ENCODE measurements at places on chromosomes 3 and 15. TPM values are rescaled to one million over a fixed set of nuclear protein-coding genes. Genes with fewer than 3 reads are reported as not detected.
A peak's percentile ranks its signal among the peaks of the same experiment; 100 is the strongest.

The TRH gene
- polyA plus RNA-seq, result not detected

The DISP2 gene
- not detected for polyA plus RNA-seq

DNA sequence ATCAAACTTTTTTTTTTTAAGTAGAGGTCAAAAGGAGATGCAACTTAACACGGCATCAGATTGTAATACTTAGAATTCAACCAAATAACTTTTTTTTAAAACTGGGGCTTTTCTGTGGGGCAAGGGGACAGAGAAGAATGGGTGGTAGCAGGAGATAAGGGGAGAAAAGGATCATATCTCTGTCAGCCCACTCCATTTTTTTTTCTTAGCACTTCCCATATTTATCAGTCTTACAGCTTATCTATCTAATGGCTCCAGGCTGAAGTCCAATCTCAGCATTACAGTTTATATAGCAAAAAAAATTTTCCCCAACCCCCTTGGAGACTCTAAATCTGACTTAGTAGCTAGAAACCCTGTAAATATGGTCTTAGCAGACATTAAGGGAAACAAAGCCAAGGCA, 69.3 kb downstream of the PIK3R4 start:
- H3K4me3 ChIP-seq, result no peak overlapping the region
- no peaks in the 10 kb centered on the region for H3K27me3 ChIP-seq
- no peaks in the 10 kb centered on the region for H3K4me1 ChIP-seq
- no peak for DNase-seq
- no peak overlapping the region for H3K27ac ChIP-seq

The SAMMSON gene
- not detected for polyA plus RNA-seq

The GOLGA8M gene
- not detected for polyA plus RNA-seq

The NRG4 gene
- polyA plus RNA-seq, result 1.5 TPM

DNA sequence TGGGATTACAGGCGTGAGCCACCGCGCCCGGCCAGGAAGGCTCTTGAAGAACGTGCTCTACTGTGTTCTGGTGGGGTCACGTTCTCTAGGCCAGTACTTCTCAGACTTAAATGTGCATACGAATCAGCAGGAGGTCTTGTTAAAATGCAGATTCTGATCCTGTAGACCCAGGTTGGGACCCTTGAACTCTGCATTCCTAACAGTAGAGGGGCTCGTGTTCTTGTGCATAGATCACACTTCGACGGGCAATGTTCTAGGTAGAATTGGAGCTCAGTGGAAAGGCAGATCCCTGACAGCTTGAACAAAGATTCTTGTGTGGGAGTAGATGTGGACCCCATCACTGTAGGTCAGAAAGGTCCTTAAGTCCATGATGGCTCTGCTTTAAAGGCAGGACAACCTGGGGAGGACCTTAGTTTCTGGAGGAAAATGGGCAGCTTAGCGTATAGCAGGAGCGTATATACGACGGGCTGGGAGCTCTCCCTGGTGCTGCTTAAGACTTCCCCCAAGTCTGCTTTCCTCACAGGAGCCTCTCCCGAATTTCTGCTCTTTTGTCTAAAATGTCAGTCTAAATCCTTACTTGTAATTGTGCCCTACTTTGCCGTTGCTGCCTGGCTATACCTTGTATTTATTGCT, 16.9 kb upstream of the FAM81A start:
- no peaks in the 10 kb centered on the region for H3K27me3 ChIP-seq
- no peak overlapping the region for H3K27ac ChIP-seq
- H3K36me3 ChIP-seq, result no peaks in the 10 kb centered on the region
- H3K4me3 ChIP-seq, result no peak overlapping the region
- no peak for DNase-seq
- peaks cover 10% of the 10 kb centered on the region for H3K4me1 ChIP-seq

The MRAS gene
- not detected for polyA plus RNA-seq

- H3K27me3 ChIP-seq, result no peaks in the 10 kb centered on the region
- no peak overlapping the region for H3K27ac ChIP-seq
- H3K36me3 ChIP-seq, result no peaks in the 10 kb centered on the region
- peak overlapping the region; percentile 71 for H3K4me3 ChIP-seq
Observed at GRCh38 chr3:126984391-126985131, 1.6 kb downstream of the PLXNA1 start.

DNA sequence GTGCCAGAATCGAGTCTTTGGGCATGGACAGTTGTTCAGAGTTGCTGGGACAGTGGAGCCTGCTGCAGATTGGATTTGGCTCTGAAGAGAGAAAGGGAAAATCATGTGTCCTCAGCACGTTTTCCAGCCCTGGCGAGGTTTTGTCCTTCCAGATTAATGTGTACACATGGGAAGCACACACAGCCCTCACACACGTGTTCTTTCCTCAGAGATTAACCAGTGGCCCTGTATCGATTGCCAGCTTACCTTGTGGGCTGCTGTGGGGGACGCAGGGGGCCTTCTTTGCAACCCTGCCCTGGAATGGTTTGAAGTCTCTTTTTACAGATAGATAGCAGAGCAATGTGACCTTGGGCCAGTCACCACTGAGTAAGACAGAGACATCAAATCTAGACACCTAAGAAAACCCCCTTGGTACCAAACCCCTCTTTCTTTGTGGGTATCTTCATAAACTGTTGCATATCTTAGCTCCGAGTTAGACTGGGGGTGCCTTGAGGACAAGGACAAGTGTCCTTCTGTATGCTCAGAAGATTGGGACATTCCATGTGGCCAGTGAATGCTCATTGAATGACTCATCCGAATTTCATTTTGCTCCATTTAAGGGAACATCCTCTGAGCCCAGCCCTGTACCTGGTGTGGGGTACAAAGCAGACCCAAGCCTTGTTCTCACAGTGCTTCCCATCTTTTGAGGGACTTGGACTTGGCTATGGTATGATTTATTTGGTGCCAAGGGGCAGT, 48.0 kb downstream of the SMAD6 start:
- no peaks in the 10 kb centered on the region for H3K4me1 ChIP-seq
- no peak overlapping the region for H3K4me3 ChIP-seq
- DNase-seq, result no peak
- H3K27me3 ChIP-seq, result no peaks in the 10 kb centered on the region
- no peak overlapping the region for H3K27ac ChIP-seq

DNA sequence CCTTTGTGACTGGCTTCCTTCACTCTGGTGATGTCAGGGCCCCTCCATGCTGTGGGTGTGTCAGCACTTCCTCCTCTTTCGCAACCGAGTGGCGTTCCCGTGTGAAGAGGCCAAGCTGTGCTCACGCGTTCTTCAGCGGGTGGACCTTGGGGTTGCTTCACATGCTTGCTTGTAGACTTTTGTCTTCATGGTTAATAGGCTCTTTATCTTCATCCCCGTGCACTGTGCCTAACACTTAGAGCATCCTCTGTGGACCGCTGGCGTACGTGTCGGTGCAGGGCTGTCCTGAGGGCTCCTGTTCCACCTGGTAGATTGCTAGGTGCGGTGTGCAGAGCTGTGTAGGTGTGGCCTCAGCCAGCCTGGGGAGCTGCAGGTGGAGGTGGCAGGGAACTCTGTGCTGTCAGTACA, 182.3 kb downstream of the OR4M2 start:
- DNase-seq, result no peak
- no peaks in the 10 kb centered on the region for H3K36me3 ChIP-seq
- no peaks in the 10 kb centered on the region for H3K4me1 ChIP-seq
- no peaks in the 10 kb centered on the region for H3K27me3 ChIP-seq
- no peak overlapping the region for H3K27ac ChIP-seq

- DNase-seq, result no peak
- H3K27ac ChIP-seq, result peak overlapping the region; percentile 93
- no peaks in the 10 kb centered on the region for H3K36me3 ChIP-seq
- peaks cover 47% of the 10 kb centered on the region for H3K4me1 ChIP-seq
Observed at GRCh38 chr3:72161881-72162595, 377.1 kb upstream of the PROK2 start.

- H3K27ac ChIP-seq, result no peak overlapping the region
- no peak for DNase-seq
- no peaks in the 10 kb centered on the region for H3K36me3 ChIP-seq
- no peaks in the 10 kb centered on the region for H3K4me1 ChIP-seq
Observed at GRCh38 chr15:63405683-63406390, 24.2 kb upstream of the CA12 start.

The CHCHD4 gene
- polyA plus RNA-seq, result 36.4 TPM

- peaks cover 24% of the 10 kb centered on the region for H3K4me1 ChIP-seq
- H3K4me3 ChIP-seq, result peak overlapping the region; percentile 79
- H3K27me3 ChIP-seq, result peaks cover 2% of the 10 kb centered on the region
- DNase-seq, result no peak
- no peak overlapping the region for H3K27ac ChIP-seq
Observed at GRCh38 chr3:186109897-186110803, 1.3 kb upstream of the ETV5 start.

DNA sequence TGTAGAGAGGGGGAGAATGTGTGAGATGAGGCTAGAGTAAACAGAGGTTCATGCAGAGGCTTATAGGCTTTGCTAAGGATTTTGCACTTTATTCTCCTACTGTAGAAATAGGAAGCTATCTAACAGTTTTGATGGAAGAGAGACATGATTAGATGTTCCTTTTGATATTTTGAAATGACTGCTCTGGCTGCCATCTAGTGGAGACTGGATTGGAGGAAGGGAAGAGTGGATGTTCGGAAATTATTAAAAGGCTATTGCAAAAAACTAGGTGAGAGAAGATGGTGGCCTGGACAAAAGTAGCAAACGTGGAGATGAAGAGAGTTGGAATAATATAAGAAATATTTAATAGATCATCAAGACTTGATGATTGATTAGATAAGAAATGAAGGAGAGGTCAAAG, 42.2 kb downstream of the SYN2 start:
- no peak for DNase-seq
- H3K4me3 ChIP-seq, result no peak overlapping the region
- H3K27me3 ChIP-seq, result peaks cover 1% of the 10 kb centered on the region
- H3K36me3 ChIP-seq, result no peaks in the 10 kb centered on the region
- H3K4me1 ChIP-seq, result no peaks in the 10 kb centered on the region

The HYKK gene
- polyA plus RNA-seq, result 0.28 TPM

The ANKDD1A gene
- 4.0 TPM for polyA plus RNA-seq

DNA sequence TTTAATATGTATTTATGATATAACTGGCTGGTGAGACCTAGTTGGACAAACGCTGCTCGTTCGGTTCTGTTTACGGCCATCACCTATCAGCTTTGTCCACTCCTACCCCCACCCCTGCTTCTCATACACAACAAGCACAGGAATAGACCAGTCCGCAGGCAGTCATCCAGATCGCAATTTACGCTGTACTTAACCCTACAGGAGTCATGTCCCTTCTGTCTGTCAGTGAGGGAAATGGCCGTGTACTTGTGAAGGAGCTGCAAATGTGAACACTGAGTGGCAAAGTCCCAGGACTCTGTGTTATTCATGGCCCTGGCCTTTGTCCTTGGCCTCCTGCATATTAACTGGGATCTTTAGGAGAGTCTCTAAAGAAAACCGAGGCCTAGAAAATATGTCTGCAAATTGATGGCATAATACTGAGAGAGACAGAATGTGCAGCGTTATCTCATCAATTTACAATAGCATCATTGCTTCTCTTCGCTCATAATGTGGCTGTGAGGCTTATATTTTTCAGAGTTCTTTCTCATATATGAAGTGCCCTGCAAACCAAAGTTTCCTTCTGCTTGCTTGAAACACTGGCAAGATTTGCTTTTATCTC, 7.2 kb upstream of the ABHD10 start:
- no peaks in the 10 kb centered on the region for H3K4me1 ChIP-seq
- H3K36me3 ChIP-seq, result no peaks in the 10 kb centered on the region
- no peak overlapping the region for H3K27ac ChIP-seq
- no peak for DNase-seq

DNA sequence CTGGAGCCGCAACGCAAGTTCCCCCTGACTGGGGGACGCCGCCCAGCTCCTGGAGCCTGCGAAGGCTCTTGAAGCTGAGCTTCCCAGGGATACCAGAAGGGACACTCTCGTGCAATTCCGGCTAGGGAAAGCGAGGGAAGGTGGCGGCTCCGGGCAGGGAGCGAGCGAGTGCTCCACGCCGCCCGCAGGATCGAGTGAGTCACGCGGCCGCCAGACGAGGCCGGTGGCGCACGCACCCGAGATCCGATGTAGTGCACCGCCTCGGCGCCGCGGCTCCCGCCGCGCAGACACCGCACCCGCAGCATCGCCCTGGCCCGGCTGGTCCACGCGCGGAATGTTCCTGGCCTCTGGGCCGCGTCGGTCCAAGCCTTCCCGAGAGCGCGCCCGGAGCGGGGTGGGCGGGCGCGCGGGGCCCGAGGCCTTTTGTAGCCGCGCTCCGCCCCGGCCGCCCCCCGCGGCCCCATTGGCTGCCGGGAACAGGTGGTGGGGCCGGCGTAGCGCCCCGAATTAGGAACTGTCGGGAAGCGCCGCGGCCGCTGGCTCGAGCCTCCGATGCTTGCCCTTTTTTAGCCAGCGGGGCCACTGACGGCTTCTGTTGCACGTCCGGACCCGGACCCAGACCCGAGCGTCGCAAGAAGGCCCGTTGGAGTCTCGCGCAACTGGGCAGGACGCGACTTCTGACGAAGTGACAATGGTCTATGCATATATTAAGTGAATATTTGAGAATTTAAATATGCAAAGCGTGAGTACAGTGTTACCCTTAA, at the start of gene GATM:
TSS of gene GATM (minus strand) at position 396 of the 764 bp plus-strand sequence. CDS start at position 305, 91 bp downstream.
- peak within 1 kb of the TSS; percentile 64 for H3K27ac ChIP-seq
- peak; percentile 66 for DNase-seq
- no peaks in the 10 kb centered on the region for H3K4me1 ChIP-seq
- H3K4me3 ChIP-seq, result peak within 1 kb of the TSS; percentile 78

The PPM1L gene
- polyA plus RNA-seq, result 0.10 TPM

DNA sequence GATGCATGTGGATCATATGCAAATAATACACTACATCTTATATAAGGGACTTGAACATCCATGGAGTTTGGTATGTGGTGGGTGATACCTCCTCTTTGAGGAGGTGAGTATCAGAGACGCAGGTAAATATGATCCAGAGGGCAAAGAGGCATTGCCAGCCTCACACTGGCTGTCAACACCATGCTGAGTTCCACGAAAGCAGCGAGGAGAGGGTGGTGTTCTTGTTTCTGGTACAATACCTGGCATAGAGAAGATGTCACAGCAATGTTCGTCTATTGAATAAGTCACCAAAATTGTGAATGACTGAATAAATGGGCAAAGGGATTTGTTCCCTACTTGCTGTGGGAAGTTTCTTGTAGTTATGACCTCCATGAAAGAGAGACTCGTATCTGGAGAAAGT, 182.2 kb downstream of the SNRPN start:
- no peaks in the 10 kb centered on the region for H3K4me1 ChIP-seq
- no peak overlapping the region for H3K4me3 ChIP-seq
- no peak for DNase-seq
- H3K27me3 ChIP-seq, result no peaks in the 10 kb centered on the region
- H3K36me3 ChIP-seq, result no peaks in the 10 kb centered on the region

- DNase-seq, result no peak
- no peaks in the 10 kb centered on the region for H3K4me1 ChIP-seq
- no peak overlapping the region for H3K27ac ChIP-seq
- H3K27me3 ChIP-seq, result no peaks in the 10 kb centered on the region
Observed at GRCh38 chr15:47399100-47399499, 318.2 kb upstream of the SEMA6D start.

- DNase-seq, result no peak
- no peaks in the 10 kb centered on the region for H3K36me3 ChIP-seq
- H3K4me1 ChIP-seq, result peaks cover 10% of the 10 kb centered on the region
- H3K27ac ChIP-seq, result no peak overlapping the region
- no peaks in the 10 kb centered on the region for H3K27me3 ChIP-seq
Observed at GRCh38 chr15:42065033-42065432, 29.3 kb downstream of the PLA2G4D start.
